ENCODE measurements at places on chromosomes 2 and 18.

DNA sequence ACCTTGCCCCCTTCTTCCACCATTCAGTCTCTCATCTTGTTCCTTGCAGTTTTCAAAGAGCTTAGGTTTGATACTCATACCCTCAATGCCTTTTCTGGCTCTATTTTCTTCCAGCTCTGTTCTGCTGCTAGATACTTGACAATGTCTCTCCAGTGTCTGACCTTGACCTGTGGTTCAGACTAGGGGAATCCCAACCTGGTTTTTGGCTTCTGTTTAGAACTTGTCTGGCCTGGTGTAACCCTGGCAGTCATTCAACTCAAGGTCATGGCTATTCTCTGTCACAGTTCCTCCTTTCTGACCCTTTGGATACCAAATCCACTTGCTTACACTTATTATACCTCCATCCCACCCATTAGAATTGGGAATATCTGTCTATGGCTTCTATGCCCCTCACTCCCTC is 31.8 kb upstream of the IMP4 start:
- DNase-seq, result no peak

GRCh38 chr2:189576396-189576795 is 4.2 kb downstream of the SLC40A1 start:
- DNase-seq, result no peak

DNA sequence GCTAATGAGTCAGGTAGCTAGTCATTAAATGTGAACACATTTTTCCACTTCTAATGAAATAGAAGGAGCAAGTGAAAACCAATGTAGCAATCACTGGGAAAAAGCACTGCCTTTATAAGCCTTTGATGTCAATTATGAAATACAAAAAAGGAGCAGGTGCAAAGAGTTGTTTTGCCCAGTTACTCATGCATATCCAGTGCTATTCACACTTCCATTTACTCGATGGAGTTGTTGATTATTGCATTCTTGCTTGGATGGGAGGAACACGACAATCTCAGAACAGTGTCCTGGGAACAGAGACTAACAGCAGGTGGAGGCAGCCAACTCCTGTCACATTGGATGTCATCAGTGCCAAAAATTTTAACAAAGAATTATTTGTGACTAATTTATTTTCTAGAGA is 372.5 kb downstream of the CBLN2 start:
- no peak for DNase-seq

GRCh38 chr18:68548904-68549870 is 165.7 kb downstream of the TMX3 start:
- no peak for DNase-seq

GRCh38 chr2:49715597-49715996 is 561.3 kb upstream of the FSHR start:
- no peak for DNase-seq
